Activated CD8-positive, alpha-beta memory T cell treated with anti-CD3 and anti-CD28 coated beads, Interleukin-2, amount 50 U/mL, for 4 hours (primary cell): ENCODE measurements at places on chromosomes 3 and 15.
A peak's percentile ranks its signal among the peaks of the same experiment; 100 is the strongest.

GRCh38 chr3:114745322-114746240 lies 401.5 kb downstream of the ZBTB20 start:
- DNase-seq: no peak

- DNase-seq: no peak
These were observed 261.0 kb downstream of the PYDC2 start for GRCh38 chr3:191721990-191722389.

GRCh38 chr3:192170659-192171058 lies 556.7 kb downstream of the FGF12 start:
- no peak for DNase-seq

GRCh38 chr3:167978071-167978470 lies 117.7 kb downstream of the GOLIM4 start:
- no peak for DNase-seq

DNA sequence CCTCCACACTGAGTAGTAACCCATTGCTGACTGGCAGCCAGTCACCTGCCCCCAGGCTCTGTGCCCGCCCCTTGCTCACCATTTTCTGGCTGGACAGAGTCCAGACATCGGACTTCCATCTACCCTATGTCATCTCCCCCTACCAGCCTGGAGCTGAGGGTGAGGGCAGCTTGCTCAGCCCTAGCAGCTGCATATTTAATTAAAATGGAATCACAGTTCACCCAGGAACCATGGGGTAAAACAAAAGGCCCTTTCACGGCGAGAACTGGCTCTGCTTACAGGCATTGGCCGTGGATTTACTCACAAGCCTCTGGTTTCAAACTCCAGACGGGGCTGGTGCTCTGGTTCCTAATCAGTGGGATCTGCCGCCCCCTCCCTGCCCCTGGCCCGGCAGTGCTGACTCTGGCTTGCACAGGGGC lies 94.9 kb upstream of the ATP2B2 start:
- DNase-seq: no peak

DNA sequence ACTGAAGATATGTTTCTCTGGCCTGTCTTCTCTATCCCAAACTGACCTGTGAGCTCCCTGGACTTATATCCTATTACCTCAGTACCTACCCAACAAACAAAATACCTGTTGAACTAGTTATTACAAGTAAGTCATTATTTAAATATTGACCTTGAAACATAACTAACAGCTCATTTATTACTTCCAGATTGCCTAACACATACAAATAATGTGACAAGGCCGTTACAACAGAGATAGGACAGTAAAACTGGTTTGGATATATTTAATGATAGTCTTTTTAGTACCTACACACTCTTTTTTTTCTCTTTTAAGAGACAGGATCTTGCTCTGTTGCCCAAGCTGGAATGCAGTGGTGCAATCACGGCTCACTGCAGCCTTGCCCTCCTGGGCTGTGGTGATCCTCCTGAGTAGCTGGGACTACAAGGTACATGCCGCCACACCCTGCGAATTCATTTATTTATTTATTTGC lies 145.0 kb downstream of the ADAM10 start:
- DNase-seq: no peak

- no peak for DNase-seq
These were observed 5.2 kb downstream of the POC1A start for GRCh38 chr3:52149021-52149420.

DNA sequence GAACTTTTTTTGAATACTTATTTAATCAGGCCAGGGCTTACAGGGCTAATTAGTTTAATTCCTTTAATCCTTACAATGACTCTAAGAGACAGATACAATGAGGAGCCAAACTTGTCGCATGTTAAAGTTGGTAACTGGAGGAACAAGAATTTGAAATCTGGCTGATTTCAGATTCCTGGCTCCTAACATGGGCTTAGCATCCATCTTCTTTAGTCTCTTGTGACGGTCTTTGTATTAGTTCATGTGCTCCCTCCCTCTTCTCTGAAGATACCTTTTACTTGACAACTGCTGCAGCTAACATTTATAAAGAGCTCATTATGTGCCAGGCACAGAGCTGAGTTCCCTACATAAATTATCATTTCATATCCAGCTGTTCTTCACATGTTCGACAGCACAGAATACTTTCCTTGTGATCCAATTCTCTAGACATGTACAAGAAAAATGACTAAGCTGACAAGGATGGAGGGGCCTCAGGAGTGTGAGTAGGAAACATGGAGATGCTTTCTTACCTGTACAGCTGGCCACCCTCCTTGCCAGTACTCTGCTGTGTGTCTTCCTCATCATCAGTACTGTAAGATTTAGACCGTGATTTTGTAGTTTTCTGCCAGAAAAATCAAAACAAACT lies 206.8 kb upstream of the STRIT1 start:
- DNase-seq: no peak

GRCh38 chr15:89379818-89380217 lies 45.2 kb upstream of the POLG start:
- no peak for DNase-seq

DNA sequence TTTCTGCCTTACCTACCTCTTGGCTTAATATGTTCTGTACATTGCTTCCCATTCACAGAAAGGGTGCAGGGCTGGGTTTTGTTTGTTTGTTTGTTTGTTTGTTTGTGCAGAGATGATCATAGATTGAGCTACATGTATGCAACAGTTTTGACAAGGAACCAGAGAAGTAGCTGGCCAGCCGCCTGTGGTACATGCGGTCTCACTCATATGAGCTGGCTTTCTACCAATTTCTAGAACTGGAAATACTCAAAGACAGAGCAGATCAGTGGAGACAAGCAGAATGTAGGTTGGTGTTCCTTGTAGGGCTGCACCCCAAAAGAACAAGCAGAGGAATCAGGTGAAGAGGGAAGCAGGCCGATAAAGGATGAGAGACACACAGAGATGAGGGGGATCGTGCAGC lies 502.7 kb downstream of the SOX2 start:
- no peak for DNase-seq

DNA sequence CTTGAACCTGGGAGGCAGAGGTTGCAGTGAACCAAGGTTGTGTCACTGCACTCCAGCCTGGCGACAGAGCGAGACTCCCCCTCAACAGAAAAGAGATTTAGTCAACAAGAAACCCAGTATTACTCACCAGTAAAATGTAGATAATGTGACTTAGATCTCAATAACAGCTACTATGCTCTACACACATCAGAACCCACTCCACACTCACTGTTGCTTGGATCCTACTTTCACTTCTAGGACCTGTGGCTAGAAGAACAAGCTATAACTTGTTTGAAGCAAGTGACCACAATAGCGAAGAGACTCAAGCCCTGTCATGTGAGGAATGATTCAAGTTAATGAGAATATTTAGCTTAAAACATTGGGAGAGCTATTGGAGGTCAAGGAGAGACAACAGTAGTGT lies 100.7 kb downstream of the ANXA2 start:
- no peak for DNase-seq

GRCh38 chr15:68666812-68667450 lies 88.1 kb downstream of the CORO2B start:
- DNase-seq: no peak

- no peak for DNase-seq
These were observed 91.3 kb downstream of the LARS2 start for GRCh38 chr3:45479621-45480035.

GRCh38 chr3:98705694-98706093 lies 57.4 kb upstream of the ST3GAL6 start:
- DNase-seq: no peak

DNA sequence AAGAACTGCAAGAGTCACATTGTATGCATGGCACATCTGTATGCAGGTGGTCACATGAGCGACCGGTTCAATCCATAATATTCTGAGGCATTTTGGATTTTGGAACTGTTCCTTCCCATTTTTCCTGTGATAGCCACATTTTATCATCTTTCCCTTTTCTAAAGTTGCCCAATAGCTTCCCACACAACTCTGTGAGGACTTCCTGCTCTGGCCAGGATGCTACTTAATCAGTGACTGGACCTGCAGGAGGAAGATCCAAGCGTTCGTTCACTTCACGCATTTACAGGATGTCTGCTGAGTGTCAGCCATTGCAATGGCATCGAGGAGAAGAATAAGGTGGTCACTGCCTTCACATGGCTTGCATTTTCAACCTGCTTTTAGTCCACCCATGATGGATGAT lies 9.8 kb downstream of the KLHL6 start:
- DNase-seq: no peak

- no peak for DNase-seq
These were observed 116.0 kb downstream of the XXYLT1 start for GRCh38 chr3:195154793-195155535.

DNA sequence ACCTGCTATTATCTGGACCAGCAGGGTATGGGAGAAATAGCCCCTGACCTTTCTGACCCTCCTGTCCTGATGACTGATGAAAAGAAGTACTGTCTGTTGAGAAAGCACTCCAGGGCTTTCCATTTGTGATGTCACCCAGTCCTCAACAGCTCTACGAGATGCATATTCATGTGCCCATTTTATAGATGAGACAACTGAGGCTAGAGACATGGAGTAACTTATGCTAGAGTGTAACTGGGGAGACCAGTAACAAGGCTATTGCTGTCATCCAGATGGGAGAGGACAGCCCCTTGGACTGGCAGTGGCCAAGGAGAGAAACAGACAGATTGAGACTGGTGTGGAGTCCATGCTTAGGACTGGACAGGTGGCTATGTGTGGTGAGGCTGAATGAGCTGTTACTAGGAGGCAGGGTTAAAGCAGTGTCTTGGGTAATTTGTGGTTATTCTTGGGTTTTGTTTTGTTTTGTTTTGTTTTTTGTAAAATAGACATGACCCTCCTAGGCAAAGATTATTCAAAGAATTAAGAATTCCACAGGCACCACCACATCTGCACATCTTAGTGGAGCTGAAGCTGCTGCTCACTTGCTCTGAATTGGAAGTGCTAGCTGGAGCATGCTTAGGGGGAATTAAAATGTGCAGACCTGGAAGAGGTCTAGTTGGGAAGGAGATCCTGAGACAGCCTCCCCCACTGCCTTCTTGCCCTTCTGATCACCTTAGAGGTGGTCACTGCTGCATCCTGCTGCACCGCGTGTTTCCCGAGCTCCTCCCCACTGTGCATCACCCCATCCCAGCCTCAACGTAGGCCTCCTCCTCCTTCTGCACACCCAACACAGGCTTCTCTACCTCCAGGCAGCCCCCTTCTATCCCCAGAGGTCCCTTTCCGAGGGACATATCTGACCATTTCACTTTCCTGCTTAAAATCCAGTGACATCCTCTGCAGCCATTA lies 8.4 kb downstream of the HRH1 start:
- no peak for DNase-seq

DNA sequence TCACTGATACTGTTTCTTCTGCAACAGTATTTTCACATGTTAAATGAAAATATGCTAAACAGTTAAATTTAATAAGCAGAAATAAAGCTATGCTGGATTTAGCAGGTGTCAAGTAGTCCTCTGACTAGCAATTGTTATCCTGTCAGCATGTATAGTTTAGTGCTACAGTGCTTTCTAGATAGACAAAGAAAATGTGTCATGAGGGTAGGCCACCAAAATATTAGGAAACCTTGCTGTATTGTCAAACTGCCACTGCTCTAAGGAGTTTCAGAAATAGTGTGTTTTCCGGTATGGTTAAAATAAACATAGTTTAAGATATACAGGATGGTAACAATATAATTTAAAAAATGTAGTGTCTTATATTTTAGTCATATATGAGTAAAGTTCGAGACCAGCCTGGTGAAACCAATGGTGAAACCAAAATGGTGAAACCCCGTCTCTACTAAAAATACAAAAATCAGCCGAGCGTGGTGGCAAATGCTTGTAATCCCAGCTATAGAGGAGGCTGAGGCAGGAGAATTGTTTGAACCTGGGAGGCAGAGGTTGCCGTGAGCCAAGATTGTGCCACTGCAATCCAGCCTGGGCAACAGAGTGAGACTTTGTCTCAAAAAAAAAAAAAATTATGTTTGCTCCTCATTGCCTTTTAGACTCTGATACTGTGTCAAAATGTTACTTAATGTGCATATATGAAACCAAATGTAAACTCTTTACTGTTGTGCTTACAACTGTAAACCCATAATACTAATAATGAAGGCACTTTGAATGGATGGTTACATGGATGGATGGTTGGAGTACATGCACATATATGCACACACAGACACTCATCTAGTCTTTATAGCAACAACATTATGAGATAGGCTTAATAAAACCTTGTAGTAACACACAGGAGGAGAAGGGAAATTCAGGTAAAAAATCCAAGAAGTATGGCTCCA lies 204.8 kb downstream of the RSRC1 start:
- DNase-seq: no peak

GRCh38 chr3:151410891-151411559 lies 26.5 kb upstream of the P2RY12 start:
- no peak for DNase-seq

- DNase-seq: no peak
These were observed 17.3 kb downstream of the RYR3 start for GRCh38 chr15:33328106-33328505.

DNA sequence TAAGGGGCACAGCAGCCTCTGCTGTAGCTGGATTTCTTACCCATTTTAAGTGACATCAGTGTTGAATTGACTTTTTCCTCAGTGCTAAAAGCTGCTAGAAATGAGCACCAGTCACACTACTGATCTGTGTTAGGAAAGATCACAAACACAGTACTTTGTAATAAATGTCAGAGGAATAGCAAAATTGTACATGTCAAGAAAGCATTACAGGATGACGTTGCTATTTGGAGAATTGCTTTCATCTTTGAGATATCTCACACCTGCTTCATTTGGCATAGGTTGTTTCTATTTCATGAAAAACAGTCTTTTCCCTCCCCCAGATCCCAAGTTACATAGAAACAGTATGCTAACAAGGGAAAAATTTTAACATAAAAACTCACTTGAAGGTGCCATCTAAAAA lies 77.8 kb downstream of the SLC25A26 start:
- DNase-seq: no peak

GRCh38 chr15:94164202-94164807 lies 67.1 kb upstream of the MCTP2 start:
- peak; percentile 58 for DNase-seq

- DNase-seq: peak; percentile 22
These were observed 96.3 kb upstream of the DLG1 start for GRCh38 chr3:197394464-197395321.

DNA sequence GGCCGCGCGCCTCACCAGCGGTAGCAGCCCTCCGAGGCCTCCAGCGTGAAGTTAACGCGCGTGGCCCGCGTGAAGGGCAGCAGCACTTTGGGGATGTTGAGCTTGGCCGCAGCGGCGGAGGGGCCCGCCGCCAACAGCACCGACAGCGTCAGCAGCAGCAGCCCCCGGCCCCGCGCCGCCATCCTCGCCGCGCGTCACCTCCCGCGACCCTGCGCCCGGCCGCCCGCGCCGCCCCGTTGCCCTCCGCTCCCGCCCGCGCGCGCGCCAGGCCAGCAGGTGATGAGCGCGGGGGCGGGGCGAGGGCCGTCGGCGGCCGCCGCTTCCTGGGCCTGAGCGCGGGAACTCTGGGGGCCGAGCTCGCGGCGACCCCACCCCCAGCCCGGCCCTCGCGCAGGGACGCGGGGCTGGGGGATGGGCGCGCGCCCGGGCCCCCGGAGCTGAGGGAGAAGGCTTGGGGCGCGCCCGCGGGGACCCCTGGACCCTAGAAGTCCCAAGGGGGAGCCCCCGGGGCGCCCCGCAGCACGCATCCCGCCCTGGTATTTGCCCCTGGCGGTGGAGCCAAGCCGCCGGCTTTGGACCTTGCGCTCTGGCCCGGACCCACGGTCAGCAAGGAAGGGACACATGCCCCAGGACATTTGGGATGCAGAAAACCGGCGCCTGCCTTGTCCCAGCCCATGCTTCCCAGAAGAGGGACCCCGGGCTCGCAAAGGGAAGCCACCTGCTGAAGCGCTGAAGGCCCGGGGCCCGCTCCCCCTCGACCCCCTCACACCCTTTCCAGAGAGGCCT lies at the start of gene NUP210:
Gene NUP210 (minus strand): TSS at position 278 of the 786 bp plus-strand sequence. CDS start 96 bp downstream, at position 182.
- peak; percentile 57 for DNase-seq

- no peak for DNase-seq
These were observed 5.8 kb upstream of the EIF5A2 start for GRCh38 chr3:170914212-170914611.
